Astrocyte (in vitro differentiated cells and primary cell): ENCODE measurements at places on chromosomes 4 and X. TPM values are rescaled to one million over a fixed set of nuclear protein-coding genes. Genes with fewer than 3 reads are reported as not detected.

DNA sequence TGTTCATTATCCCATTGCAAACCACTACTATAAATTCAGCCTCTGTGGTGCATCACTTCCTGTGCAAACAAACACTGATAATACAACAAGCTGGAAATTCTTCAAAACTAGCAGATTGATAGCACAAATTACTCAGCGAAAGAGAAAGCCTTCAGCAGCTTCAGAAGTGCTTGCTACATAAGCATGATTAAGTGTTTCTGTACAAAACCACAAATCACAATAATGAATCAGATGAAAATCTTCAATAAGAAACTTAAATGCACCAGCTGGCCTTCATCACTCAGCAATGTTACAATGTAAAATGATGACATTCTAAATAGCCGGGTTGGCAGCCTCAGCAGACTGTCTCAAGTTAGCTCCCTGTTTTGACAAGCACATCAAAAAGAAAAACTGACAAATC, 262.2 kb downstream of the SPOCK3 start:
- DNase-seq, result peak; percentile 71
- no peaks in the 10 kb centered on the region for H3K36me3 ChIP-seq
- H3K4me1 ChIP-seq, result peaks cover 6% of the 10 kb centered on the region

The MAGED1 gene
- 412 and 440 TPM in 2 replicates for total RNA-seq

The PDCL2 gene
- total RNA-seq, result not detected in 2 replicates

GRCh38 chr4:184983672-184984356, 34.5 kb upstream of the HELT start:
- DNase-seq, result peak; percentile 5
- H3K27ac ChIP-seq, result no peak overlapping the region
- no peaks in the 10 kb centered on the region for H3K36me3 ChIP-seq
- no peaks in the 10 kb centered on the region for H3K4me1 ChIP-seq
- peaks cover 3% of the 10 kb centered on the region for H3K27me3 ChIP-seq

The BLTP1 gene
- 34.2 and 35.1 TPM in 2 replicates for total RNA-seq

DNA sequence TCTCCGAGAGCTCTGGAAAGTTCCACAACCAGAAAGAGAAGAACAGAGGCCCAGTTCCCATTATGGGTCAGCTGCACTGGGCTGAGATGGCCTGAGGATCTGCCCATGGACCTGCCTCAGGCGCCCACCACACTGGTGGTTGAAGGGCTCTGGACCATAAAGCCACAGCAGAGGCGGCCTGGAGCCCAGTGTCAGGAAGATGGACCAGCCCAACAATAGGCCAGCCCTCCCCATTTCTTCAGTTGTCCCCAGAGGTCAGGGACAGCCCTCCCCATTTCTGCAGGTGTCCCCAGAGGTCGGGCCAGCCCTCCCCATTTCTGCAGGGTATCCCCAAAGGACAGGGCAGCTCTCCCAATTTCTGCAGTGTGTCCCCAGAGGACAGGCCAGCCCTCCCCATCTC, 37.2 kb upstream of the C4orf50 start:
- no peaks in the 10 kb centered on the region for H3K36me3 ChIP-seq
- H3K27me3 ChIP-seq, result no peaks in the 10 kb centered on the region
- DNase-seq, result no peak
- H3K4me3 ChIP-seq, result no peak overlapping the region

DNA sequence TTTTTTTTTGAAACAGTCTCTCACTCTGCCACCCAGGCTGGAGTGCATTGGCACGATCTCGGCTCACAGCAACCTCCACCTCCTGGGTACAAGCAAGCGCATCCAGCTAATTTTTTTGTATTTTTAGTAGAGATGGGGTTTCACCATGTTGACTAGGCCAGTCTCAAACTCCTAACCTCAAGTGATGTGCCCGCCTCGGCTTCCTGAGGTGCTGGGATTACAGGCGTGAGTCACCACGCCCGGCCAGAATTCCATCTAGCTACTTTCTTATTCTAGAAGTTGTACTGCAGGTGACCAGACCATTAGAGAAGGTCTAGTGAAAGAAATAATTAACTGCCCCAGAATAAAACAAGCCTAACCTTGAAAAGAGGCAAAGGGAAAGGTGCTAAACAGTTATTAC, 2.3 kb downstream of the LRBA start:
- DNase-seq, result no peak
- no peaks in the 10 kb centered on the region for H3K36me3 ChIP-seq
- H3K4me3 ChIP-seq, result no peak overlapping the region
- no peak overlapping the region for H3K27ac ChIP-seq
- no peaks in the 10 kb centered on the region for H3K27me3 ChIP-seq

DNA sequence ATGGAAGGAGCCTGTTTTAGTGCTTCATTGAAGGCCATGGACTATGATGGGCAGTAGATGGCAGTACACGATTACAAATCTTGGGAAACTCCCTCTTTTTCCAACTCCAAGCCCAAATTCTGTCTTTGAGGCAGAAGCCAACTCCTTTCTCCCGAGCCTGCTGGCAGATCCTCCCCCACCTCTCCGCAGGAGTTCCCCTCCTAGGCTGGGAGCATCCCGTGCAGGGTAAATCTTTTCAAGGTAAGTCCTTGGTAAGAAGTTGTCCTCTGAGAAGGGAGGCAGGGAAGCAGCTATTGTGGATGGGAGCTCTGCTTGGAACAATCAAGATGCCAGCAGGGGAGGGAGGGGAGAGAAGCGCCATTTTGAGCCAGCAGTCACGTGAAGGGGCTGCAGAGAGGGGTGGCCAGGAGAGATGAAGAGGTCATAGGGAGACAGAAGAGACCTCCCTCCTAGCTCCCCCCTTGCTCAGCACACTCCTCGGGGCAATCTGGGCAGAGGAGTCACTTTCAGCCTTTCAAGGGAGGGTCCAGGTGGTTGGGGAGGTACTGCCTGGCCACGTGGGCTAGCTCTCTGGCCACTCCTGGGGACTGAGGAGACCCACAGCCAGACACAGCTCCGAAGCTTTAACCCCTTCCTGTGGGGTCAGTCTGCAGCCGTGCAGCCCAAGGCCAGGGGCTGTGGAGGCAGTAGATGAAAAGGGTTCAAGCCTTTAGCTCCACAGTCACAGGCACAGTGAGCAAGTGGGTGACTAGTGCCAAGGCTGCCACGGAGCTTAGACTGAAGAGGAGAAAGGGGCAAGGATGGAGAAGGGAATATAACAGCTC, 9.6 kb downstream of the CC2D2A start:
- DNase-seq, result peak; percentile 75
- no peaks in the 10 kb centered on the region for H3K27me3 ChIP-seq
- H3K4me1 ChIP-seq, result peaks cover 14% of the 10 kb centered on the region
- peaks cover 2% of the 10 kb centered on the region for H3K36me3 ChIP-seq

- no peak overlapping the region for H3K27ac ChIP-seq
- H3K36me3 ChIP-seq, result no peaks in the 10 kb centered on the region
Measured at GRCh38 chr4:155546451-155546850, 120.2 kb upstream of the GUCY1A1 start.
